ENCODE measurements at places on chromosomes 16 and 17. TPM values are rescaled to one million over a fixed set of nuclear protein-coding genes. Genes with fewer than 3 reads are reported as not detected.

SMURF2 gene
- 38.2 TPM for total RNA-seq

PRSS27 gene
- total RNA-seq: 1.3 TPM

SLC5A10 gene
- total RNA-seq: not detected

LPO gene
- total RNA-seq: not detected

EPN3 gene
- total RNA-seq: not detected

RANGRF gene
- total RNA-seq: 11.0 TPM

EPN2 gene
- 30.7 TPM for total RNA-seq

GDPD1 gene
- total RNA-seq: 0.49 TPM

SEZ6L2 gene
- total RNA-seq: 1.4 TPM

MEIOB gene
- not detected for total RNA-seq

CETP gene
- total RNA-seq: not detected

SPN gene
- not detected for total RNA-seq

SPATA22 gene
- not detected for total RNA-seq

CBX4 gene
- total RNA-seq: 12.8 TPM

ABCC12 gene
- not detected for total RNA-seq

AXIN2 gene
- total RNA-seq: 8.0 TPM

KRT32 gene
- total RNA-seq: 0.09 TPM

DDX52 gene
- 29.9 TPM for total RNA-seq

TPSG1 gene
- total RNA-seq: not detected

SLFN12L gene
- not detected for total RNA-seq

NOXO1 gene
- not detected for total RNA-seq

NTN1 gene
- 0.81 TPM for total RNA-seq

ZNF263 gene
- 30.6 TPM for total RNA-seq

ACSM2B gene
- total RNA-seq: not detected

HCRT gene
- not detected for total RNA-seq

CDH3 gene
- not detected for total RNA-seq

SLC12A3 gene
- total RNA-seq: not detected

MYH3 gene
- 0.45 TPM for total RNA-seq

CSH2 gene
- not detected for total RNA-seq

ACSM2A gene
- total RNA-seq: not detected

PTGES3L gene
- total RNA-seq: 0.65 TPM

KRT33B gene
- total RNA-seq: not detected

ZPBP2 gene
- not detected for total RNA-seq

CLEC18B gene
- total RNA-seq: not detected

MYH13 gene
- not detected for total RNA-seq

Data from fibroblast of the aortic adventitia (primary cell).